ENCODE measurements at places on chromosomes 7 and 10.

DNA sequence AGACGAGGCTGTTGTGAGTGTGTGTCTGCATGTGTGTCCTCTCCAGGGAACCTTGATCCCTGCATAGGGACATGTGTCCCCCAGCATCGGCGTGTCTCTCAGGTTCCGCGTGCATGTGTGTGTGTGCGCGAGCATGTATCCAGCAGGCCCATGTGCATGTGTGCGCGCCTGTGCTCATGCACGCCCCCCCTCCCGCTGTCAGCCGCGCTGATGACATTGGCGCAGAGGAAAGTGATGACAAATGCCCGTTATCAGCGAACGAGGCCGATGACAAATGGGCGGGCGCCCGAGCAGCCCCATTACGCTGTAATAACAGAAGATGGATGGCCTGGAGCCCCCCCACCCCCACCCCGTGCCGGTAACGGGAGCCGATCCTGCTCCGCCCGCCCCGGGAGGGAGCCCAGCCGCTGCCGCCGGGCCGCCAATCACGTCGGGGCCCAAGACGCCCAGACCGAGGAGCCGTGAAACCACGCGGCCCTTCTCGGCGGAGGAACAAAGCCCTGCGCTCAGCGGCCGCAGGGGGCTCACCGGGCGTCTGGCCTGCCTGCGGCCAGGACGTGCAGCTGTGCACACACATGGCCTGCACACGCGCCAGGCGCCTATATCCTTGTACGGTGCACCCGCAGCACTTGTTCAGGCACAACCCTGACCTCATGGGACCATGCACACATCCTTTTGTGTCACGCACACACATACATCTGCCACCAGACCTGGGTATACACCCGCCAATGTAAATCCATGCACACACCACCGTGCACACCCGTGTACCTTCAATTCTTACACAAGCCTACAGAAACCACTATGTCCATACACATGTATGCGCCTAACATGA is 21.5 kb downstream of the POLL start:
- DNase-seq, result peak; percentile 77

DNA sequence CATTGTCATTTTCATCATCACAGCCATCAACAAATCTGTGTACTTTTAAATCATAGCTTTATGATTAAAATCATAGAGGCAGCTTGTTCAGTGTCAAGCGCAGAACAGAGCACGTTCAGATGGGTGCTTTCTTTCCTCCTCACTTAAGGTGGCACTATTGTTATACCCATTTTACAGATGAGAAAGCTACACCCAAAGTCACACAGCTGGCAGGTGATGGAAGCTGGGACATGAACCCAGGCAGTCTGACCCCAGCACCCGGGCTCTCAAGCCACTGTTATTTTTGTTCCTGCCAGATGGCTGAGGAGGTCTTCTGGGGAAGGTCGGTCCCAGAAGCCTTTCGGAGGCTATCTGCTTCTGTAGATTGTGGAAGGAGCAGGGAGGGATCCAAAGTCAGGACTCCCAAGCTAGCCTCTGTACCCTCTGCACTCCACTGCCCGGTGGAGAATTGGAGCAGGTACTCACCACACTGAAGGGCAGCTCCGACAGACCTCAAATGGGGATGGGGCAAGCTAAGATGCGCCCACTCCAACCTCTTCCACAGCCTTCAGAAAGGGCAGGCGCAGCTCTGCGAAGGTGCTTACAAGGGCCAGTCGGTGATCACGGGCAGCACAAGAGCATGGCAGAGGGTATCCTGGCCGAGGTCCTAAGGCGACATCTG is 610 bp downstream of the AVPI1 start:
- no peak for DNase-seq

DNA sequence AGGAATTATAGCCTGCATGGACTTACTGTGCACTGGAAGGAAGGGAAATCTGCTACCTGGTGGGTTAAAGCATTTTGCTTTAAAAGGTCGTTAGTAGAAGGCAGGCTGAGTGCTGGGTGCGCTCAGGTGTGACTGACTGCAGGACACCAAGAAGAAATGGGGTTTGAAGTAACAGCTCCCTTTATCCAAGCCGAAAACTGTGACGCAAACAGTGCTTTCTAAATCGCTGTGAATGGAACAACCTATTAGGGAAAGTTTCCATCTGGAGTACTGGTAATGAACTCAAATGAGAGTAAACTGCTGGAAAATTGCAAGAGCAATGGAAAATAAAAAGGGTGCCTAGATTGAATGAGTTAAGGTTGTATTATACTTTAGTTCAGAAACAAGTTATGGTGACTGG is 95.3 kb downstream of the CNNM2 start:
- no peak for DNase-seq

- DNase-seq, result peak; percentile 64
Measured at GRCh38 chr7:156560075-156560474, 80.5 kb upstream of the RNF32 start.

GRCh38 chr7:92158660-92159575 is 20.0 kb downstream of the LRRD1 start:
- DNase-seq, result no peak

GRCh38 chr7:13042605-13043236 is 355.3 kb downstream of the ARL4A start:
- DNase-seq, result peak; percentile 63

DNA sequence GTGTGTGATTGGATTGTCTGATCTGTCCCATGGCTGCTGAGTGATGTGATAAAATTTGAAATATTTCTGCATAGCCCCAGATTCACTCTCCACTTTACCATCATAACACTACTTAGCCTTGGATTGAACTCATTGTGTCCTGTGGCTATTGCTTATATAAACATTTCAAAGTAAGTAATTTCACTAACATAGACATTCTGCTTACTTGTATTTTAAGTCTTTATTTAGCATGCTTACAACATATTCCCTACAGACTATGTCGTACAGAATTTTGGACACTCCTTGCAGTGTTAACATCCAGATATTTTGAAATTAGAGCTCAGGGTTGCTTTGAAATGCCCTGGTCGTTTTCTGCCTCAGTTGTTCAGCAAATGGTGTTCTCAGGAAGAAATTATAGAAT is 117.6 kb downstream of the LRRC4 start:
- DNase-seq, result no peak

DNA sequence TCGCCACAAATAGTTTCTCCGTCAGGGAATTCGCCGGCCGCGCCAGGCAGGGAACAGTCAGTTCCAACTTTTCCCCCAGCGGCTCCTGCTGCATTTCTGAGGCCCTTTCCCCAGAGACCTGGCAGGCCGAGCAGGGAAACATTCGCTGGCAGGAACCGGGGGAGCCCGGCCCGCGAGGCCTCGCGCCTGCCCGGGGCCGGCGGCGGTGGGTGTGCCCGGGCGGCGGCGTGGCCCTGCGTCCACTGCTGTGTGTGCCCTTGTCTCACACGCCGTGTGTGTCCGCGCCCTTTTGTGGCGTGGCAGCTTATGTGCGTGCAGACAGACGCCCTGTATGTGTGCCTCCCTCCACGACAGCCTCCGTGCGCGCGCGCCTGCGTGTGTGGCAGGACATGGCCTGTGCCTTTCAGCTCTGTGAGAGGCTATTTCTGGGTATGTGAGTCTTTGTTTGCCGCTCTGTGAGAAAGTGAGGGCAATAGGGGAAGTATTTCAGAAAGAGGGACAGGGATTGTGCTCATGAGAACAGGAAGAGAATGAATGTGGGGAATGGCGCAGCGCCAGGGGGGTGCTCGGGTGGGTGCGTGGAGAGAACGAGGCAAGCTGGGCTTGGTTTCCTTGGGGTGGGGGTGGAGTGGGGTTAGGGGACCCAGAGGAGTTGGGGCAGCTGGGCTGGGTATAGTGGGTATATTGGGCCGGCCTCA is 689 bp upstream of the SMARCD3 start:
- DNase-seq, result peak; percentile 91

- DNase-seq, result peak; percentile 47
Measured at GRCh38 chr7:106448992-106449859, 164.4 kb upstream of the NAMPT start.

GRCh38 chr7:147796581-147796980 is 794.0 kb upstream of the C7orf33 start:
- no peak for DNase-seq

- no peak for DNase-seq
Measured at GRCh38 chr10:4532467-4532866, 293.5 kb upstream of the AKR1E2 start.

All from DMS53 (cell line).